ENCODE measurements at places on chromosomes 1 and 21. TPM values are rescaled to one million over a fixed set of nuclear protein-coding genes. Genes with fewer than 3 reads are reported as not detected.
A peak's percentile ranks its signal among the peaks of the same experiment; 100 is the strongest.

C1orf116 gene
- under 0.01 TPM for total RNA-seq

ALX3 gene
- total RNA-seq: not detected

PROK1 gene
- total RNA-seq: not detected

COL11A1 gene
- 265 TPM for total RNA-seq

S100A14 gene
- total RNA-seq: 0.18 TPM

ASAP3 gene
- total RNA-seq: 59.6 TPM

- H3K4me3 ChIP-seq: no peak overlapping the region
- DNase-seq: no peak
- H3K27ac ChIP-seq: no peak overlapping the region
Observed at GRCh38 chr1:200035956-200036618, 8.6 kb downstream of the NR5A2 start.

DNA sequence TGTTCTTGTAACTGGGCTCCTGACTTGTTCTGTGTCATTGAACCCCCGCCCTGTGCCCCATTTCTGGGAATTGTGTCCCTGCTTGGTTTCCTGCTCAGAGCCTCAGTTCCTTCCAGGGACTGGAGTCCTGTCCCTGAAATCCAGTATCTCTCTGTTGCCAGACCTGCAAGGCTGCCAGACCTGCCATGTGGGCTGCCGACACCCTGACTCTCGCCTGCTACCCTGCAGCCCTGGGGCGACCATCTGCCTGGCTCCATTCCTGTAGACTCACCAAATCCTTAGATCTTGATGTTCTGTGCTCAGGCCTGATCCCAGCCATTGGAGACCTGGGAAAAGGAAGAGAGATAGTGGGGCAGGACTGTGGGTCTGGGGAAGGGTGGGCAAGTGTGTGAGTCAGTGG, 383.3 kb upstream of the PROX1 start:
- no peaks in the 10 kb centered on the region for H3K27me3 ChIP-seq
- no peak for DNase-seq
- no peak overlapping the region for H3K4me3 ChIP-seq
- peaks cover 3% of the 10 kb centered on the region for H3K4me1 ChIP-seq
- no peaks in the 10 kb centered on the region for H3K36me3 ChIP-seq

- no peaks in the 10 kb centered on the region for H3K4me1 ChIP-seq
- H3K4me3 ChIP-seq: no peak overlapping the region
- H3K27me3 ChIP-seq: peaks cover 27% of the 10 kb centered on the region
Observed at GRCh38 chr1:4636644-4637380, 17.6 kb upstream of the AJAP1 start.

- no peak overlapping the region for H3K4me3 ChIP-seq
- no peaks in the 10 kb centered on the region for H3K36me3 ChIP-seq
- no peaks in the 10 kb centered on the region for H3K4me1 ChIP-seq
- no peak for DNase-seq
Observed at GRCh38 chr1:42908046-42908445, 50.6 kb downstream of the SLC2A1 start.

GRCh38 chr1:235843461-235843961, 23.2 kb downstream of the LYST start:
- H3K36me3 ChIP-seq: no peaks in the 10 kb centered on the region
- peak; percentile 67 for DNase-seq
- H3K27me3 ChIP-seq: no peaks in the 10 kb centered on the region
- no peak overlapping the region for H3K4me3 ChIP-seq
- peaks cover 4% of the 10 kb centered on the region for H3K4me1 ChIP-seq
- no peak overlapping the region for H3K27ac ChIP-seq

- H3K4me1 ChIP-seq: peaks cover 4% of the 10 kb centered on the region
- H3K27ac ChIP-seq: no peak within 1 kb of the TSS
- H3K36me3 ChIP-seq: no peaks in the 10 kb centered on the region
Observed at GRCh38 chr1:17755120-17755519, at the start of gene ACTL8. Gene ACTL8 (plus strand): TSS chr1:17755333. CDS start chr1:17823009, 67,676 bp downstream.

- H3K4me1 ChIP-seq: no peaks in the 10 kb centered on the region
- H3K27ac ChIP-seq: no peak overlapping the region
- no peak for DNase-seq
- H3K4me3 ChIP-seq: no peak overlapping the region
- no peaks in the 10 kb centered on the region for H3K27me3 ChIP-seq
Observed at GRCh38 chr1:86429122-86429725, 5.3 kb downstream of the CLCA2 start.

GRCh38 chr1:119582801-119583200, 65.3 kb downstream of the ZNF697 start:
- H3K27me3 ChIP-seq: no peaks in the 10 kb centered on the region
- H3K27ac ChIP-seq: no peak overlapping the region
- DNase-seq: peak; percentile 65
- H3K4me1 ChIP-seq: peaks cover 10% of the 10 kb centered on the region
- no peaks in the 10 kb centered on the region for H3K36me3 ChIP-seq

DNA sequence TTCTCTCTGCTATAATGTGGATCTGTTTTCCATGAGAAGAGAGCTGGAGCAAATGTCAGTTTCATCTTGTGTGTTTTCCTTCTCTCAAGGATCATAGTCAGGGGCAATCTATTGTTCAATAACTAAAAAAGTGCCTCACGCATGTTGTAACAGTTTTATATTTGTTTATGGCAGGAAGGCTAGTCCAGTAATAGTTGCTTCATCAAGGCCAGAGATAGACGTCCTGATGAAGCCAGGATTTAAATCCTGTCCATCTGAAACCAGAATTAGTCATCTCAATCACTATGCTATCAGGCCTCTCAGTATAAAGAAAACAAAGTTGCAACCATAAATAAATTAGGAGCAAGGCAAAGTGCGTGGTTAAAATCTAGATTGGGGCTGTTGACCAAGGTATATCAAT, 30.2 kb upstream of the DUSP10 start:
- H3K27me3 ChIP-seq: no peaks in the 10 kb centered on the region
- DNase-seq: no peak
- no peak overlapping the region for H3K4me3 ChIP-seq

- no peak overlapping the region for H3K27ac ChIP-seq
- peak; percentile 62 for DNase-seq
- H3K4me1 ChIP-seq: peaks cover 10% of the 10 kb centered on the region
- no peaks in the 10 kb centered on the region for H3K27me3 ChIP-seq
- H3K4me3 ChIP-seq: no peak overlapping the region
- peaks cover 11% of the 10 kb centered on the region for H3K36me3 ChIP-seq
Observed at GRCh38 chr1:231748760-231749415, 122.3 kb downstream of the DISC1 start.

GRCh38 chr1:211557894-211558625, 20.9 kb downstream of the SLC30A1 start:
- no peak overlapping the region for H3K27ac ChIP-seq
- DNase-seq: no peak
- H3K27me3 ChIP-seq: no peaks in the 10 kb centered on the region
- no peaks in the 10 kb centered on the region for H3K36me3 ChIP-seq
- H3K4me3 ChIP-seq: no peak overlapping the region
- H3K4me1 ChIP-seq: no peaks in the 10 kb centered on the region

Measured in muscle of leg (tissue), 16 donors.